ENCODE measurements at places on chromosomes 4 and X.

- no peak for DNase-seq
These were observed 109.0 kb upstream of the DDIT4L start for GRCh38 chr4:100299046-100299840.

DNA sequence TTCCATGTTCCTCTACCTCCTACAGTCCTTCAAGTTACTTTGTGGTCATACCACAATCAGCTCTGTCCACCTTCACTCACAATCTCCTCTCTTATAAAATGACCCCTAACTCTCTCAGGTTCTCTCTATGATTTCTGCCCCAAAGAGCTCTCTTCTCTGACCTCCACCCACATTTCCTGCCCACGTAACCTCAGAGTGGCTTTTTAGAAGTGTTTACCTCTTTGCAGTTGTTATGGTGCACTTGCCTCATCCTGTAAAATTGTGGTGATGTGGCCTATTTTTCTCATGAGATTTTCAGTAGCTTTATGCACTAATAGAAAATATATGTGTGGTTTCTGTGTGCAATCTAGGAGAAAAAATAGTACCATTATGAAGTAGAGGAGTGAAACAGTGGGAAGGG, 215.8 kb downstream of the PACRGL start:
- no peak for DNase-seq

GRCh38 chrX:154374313-154375155, at the start of gene FLNA:
FLNA (minus strand) TSS chrX:154374634; CDS start chrX:154371245, 3,389 bp downstream.
- no peak for DNase-seq

- DNase-seq: no peak
These were observed 204.5 kb downstream of the ZNF674 start for GRCh38 chrX:46340696-46341095.

- DNase-seq: no peak
These were observed 430.3 kb downstream of the SPRY1 start for GRCh38 chr4:123826896-123827295.

DNA sequence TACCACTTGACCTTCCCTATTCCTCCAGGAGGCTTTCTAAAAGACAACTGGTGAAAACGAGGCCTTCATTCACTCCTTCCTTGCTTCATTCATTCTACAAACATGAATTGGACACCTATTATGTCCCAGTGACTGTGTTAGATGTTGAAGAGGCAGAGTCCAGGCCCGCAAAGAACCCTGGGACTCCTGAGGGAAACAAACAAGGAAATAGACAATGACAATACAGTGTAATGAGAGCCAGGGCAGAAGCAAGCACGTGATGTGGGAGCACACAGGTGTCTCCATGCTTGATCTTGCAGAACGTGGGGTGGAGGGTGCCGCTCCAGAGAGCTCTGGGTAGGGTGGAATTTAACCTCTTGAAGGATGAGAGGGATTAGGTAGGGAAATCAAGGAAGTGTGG, 137.6 kb upstream of the KLF3 start:
- no peak for DNase-seq

- DNase-seq: no peak
These were observed 316.7 kb upstream of the SLC7A11 start for GRCh38 chr4:138558886-138559285.

DNA sequence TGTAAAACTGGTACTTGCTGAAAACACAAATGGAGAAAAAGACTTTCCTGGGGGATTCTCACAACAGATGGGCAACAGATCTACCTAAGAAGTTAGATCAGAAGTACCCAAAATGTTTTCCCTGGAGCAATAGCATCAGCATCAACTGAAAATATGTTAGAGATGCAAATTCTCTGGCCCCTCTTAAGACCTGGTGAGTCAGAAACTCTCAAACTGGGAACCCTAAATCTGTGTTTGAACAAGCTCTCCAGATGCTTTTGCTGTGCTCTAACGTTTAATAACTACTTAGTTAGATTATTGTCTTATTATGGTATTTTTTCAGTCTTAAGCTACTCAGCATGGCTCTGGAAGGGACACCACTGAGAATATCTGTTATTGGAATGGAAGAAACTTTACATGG, 55.2 kb upstream of the TRPC3 start:
- no peak for DNase-seq

DNA sequence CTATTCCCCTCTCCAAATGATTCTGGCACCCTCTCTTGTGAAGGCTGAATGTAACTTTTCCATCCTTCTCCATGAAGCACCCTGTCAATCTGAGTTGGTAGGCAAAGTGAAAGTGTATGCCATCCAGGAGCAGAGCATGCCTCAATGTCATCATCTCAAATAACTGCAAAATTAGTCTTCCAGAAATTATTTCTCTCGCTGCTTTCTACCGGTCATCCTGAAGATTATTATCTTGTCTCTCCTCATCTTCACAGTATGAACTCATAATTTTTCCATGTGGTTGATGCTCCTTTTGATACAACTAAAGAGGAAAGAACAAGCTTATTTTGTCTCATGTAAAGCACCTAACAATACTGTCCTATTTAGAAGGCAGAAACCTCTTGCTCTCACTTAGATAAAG, 285.5 kb upstream of the PCDH7 start:
- DNase-seq: no peak

DNA sequence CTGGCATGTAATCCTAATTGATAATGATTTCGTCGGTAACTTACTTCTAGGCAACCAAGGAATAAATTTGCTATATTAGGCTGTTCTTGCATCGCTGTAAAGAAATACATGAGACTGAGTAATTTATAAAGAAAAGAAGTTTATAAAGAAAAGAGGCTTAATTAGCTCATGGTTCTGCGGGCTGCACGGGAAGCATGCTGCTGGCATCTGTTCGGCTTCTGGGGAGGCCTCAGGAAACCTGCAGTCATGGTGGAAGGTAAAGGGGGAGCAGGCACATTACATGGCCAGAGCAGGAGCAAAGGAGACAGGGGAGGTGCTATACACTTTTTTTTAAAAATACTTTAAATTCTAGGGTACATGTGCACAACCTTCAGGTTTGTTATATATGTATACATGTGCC, 290.2 kb downstream of the STK32B start:
- no peak for DNase-seq

GRCh38 chr4:154455111-154455510, 36.5 kb downstream of the DCHS2 start:
- no peak for DNase-seq

GRCh38 chrX:19840899-19841648, 46.3 kb downstream of the SH3KBP1 start:
- no peak for DNase-seq

DNA sequence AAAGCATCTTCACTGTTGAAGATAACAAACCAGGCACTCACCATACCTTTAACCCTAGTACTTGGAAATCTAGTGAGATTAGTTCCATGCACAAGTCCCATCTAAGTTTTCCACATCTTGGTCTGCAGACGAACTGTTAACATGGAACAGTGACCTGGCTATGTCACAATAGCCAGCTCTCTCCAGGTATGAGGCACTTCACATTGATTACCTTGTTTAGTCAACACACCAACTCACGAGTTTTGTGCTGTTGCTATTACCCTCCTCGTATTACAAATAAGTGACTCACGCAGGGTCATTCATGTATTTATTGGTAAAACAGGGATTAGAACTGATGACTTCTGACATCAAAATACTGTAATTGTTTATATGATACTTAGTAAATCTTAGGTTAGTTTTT, 36.4 kb upstream of the FRAS1 start:
- no peak for DNase-seq

GRCh38 chr4:108172231-108172752, 3.6 kb upstream of the LEF1 start:
- DNase-seq: no peak

GRCh38 chr4:15945516-15945915, 7.0 kb upstream of the FGFBP1 start:
- no peak for DNase-seq

- no peak for DNase-seq
These were observed 255.2 kb upstream of the SFRP2 start for GRCh38 chr4:154044108-154044531.

- no peak for DNase-seq
These were observed 54.0 kb upstream of the MAP3K15 start for GRCh38 chrX:19569121-19569805.

DNA sequence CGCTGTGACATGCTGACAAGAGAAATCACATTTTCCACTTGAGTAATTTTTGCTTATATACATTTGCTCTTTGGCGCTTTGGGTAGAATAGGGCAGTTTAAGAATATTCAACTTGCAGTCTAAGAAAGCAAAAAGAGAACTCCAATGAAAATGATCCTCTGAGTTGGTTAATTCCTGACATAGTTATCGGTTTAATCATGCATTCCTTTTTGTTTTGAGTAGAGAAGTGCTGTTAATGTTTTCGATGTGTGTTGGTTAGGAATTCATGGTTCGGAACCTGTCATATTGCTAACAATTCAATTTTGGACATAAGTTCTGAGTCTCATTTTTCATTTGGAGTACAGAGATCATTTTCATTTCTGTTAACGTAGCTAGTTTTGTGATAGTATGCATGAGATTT, 700.6 kb upstream of the PITX2 start:
- no peak for DNase-seq

GRCh38 chr4:73705056-73705432, 35.3 kb upstream of the CXCL8 start:
- DNase-seq: no peak

- DNase-seq: no peak
These were observed 10.4 kb downstream of the HAUS7 start for GRCh38 chrX:153459986-153460385.

DNA sequence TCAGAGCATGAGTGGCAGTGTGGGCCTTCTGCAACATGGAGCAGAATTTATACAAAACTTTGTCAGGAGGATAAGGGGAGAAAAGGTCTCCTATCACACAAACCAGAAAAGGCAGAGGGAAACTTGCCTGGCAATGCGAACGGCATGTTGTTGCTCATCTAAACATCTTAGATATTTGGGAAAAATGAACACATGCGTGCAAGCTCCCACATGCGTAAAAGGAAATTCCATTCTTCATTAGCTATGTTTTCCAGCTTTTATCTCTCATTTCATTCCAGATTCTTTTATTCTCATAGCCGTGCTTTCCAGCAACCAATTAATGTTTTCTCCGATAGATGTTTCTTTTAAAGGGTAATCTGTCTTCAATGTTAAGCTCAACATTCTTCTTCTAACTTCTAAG, 31.3 kb upstream of the GBA3 start:
- no peak for DNase-seq

GRCh38 chr4:18756671-18757070, 735.1 kb upstream of the LCORL start:
- no peak for DNase-seq

GRCh38 chrX:41923978-41924683, 777 bp upstream of the CASK start:
- DNase-seq: no peak

DNA sequence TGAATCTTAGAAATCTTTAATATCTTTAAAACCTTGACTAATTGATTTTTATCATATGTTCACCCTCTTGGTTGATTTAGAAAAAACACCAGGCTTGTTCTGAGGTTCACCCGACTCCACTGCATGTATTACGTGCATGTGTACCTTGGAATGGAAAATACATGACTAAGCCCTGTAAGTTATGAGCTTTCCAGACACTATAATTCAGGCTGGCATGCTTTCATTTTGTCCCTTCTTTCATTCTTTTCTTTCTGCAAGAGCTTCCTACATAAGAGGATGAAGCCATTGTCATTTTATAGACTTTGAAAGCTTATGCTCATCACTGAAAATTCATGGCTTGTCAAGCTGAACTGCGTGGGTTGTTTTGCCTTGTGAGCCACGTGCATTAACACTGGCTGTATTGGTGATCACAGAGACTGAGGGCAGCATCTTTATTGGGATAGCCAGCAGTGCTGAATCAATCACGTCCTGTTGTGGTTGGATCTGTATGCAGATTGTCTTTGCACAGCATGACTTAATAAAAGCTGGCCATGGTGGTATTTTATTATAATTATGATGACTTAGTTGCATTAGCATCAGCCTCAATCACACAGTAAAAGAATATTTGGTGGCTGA, 141.9 kb downstream of the SLIT2 start:
- no peak for DNase-seq

- DNase-seq: no peak
These were observed 814.8 kb upstream of the PRKX start for GRCh38 chrX:4528247-4528646.

DNA sequence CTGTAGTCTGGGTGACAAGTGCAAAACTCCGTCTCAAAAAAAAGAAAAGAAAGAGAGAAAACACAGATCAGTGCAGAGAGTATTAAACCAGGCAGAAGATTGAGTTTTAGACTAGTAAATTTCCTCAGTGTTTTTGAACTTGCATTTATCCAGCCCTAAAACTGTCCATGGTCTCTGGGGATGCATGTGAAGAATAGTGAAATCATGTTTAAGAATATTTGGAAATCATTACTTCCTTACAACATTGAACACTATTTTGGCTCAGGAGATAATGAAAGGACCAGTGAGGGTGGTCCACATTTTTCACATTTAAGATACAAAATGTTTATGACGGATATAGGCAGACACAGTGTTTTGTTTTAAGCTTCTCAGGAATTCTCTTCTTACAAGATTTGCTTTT, 195.8 kb upstream of the RASGEF1B start:
- DNase-seq: no peak

GRCh38 chrX:45986081-45986480, 559.1 kb downstream of the ZNF674 start:
- no peak for DNase-seq

GRCh38 chr4:20960291-20960690, 260.0 kb downstream of the PACRGL start:
- no peak for DNase-seq

- no peak for DNase-seq
These were observed 5.3 kb downstream of the KIT start for GRCh38 chr4:54662901-54663585.

DNA sequence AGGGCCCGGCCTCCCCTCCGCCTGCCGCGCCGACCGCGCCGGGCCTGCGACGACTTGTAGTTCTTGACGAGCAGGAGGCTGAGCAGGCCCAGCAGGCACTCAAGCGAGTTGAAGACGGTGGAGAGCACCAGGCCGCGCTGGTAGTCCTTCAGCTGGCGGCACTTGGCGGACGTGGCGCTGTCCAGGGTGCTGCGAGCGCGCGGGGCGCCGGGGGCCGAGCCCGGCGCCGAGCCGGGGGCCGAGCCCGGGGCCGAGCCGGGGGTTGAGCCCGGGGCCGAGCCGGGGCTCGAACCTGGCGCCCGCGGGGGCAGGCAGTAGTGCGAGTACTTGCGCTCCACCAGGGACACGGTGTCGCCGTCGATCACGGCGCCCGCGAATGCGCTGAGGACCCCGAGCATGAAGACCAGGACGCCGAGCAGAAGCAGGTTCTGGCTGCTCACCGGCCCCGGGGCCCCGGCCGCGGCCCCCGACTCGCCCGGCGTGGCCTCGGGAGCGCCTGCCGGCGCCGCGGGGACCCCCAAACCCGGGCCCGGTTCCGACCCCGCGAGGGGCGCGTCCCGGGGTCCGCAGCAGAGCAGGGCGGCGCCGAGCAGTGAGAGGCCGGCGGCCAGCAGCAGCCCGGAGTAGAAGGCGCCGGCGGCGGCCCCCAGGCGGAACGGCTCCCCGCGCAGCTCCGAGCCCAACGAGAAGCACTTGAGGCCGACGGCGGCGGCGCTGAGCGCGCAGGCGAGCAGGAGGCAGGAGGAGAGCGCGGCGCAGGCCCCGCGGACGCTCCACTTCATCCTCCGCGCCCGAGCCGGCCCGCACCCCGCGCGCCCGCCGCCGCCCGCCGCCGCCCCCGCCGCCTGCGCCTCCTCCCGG, 584 bp downstream of the TMEM271 start:
- DNase-seq: no peak
